ENCODE measurements at places on chromosomes 3 and 15.
A peak's percentile ranks its signal among the peaks of the same experiment; 100 is the strongest.

- no peak for DNase-seq
Observed at GRCh38 chr15:50066666-50067065, 52.4 kb downstream of the ATP8B4 start.

GRCh38 chr3:98657457-98657856 is 64.0 kb upstream of the CPOX start:
- DNase-seq, result peak; percentile 64

DNA sequence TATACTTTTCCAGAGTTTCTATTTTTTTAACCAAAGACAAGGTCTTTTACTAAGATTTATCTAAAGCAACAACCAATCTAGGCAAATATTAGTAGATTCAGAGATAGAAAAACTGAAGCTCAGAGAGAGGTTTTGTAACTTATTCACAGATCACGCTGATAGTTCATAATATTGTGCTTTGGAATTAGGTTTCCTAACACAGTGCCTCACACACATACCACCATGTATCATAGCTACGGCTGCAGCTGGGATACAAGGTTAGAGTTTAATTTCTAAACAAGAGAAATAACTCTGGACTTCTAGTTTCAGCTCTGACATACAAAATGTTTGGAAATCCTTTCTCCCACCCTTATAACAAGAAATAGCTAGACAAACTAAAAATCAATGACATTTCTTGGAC is 565.7 kb downstream of the PYDC2 start:
- DNase-seq, result no peak

DNA sequence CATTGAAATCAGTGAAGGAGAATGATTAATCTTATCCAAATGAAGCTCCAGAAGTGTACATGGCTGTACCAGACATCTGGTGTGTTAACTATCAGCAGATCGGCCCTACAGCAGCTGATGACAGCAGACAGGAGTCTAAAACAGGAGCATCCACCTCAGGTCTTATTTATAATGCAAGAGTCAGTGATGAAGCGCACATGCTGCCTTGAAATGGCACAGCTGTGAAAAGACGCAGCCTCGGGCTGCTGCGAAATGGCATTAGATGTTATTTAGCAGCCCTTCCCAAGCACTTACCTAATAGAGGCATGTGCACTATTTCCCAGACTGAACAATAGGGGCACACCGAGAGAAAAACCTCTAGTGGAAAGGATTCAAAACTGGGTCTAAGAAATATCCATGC is 472.3 kb upstream of the CBLB start:
- DNase-seq, result no peak

DNA sequence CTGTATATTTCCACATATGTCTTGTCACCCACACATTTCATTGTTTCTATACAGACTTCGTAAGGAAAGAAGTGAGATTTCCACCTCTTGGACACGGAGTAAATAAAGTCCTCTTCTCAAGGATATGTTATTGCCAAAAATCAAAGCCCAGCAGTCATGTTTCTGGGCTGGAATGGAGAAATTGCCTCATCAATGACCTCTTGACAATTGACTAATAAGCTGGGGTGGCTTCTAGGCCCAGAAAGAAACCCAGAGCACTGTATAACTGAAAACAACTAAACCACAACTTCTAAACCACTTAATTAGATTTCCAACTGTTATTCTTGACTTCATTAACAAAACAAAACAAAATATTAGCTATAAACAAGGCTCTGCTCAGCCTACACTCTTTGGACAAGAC is 56.4 kb upstream of the SLC24A5 start:
- no peak for DNase-seq

DNA sequence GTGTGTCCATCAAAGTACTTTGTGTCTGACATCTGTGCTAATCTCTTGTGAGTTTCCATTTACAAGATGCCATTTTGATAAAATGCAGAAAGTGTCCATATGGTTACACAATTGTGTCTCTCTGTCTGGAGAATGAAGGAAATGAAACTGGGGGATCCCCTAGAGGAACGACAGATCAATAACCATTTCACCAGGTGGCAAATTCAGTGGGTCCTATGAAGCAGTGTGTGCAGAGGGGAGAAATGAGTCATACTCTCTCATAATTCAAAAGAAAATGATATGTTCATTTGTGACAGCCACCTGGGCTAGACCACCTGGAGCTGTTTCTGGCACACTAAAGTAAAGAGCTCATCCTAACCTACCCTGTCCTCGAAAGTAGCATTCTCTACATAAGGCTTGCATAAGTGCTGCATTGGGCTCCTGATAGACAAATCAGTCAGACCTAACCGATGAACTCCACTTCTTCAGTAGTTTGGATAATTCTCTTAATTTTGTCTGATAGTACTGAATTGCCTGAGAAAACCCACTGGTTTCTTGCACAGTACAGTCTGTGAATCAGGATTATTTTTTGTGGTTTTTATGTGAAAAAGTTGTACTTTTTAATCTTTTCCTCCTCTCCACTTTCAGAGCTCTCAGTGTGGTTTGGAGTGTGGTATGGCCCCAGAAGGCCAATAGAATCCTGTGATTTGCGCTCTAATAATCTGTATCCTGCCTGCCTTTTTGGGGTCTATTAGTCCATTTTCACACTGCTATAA is 10.3 kb upstream of the CD47 start:
- DNase-seq, result peak; percentile 56

- peak; percentile 93 for DNase-seq
Observed at GRCh38 chr3:138594150-138594934, at the start of gene CEP70. TSS of gene CEP70 (minus strand) at chr3:138594260. CDS start at chr3:138572927, 21,333 bp downstream.

GRCh38 chr15:51708013-51708412 is 26.7 kb downstream of the SCG3 start:
- DNase-seq, result no peak

DNA sequence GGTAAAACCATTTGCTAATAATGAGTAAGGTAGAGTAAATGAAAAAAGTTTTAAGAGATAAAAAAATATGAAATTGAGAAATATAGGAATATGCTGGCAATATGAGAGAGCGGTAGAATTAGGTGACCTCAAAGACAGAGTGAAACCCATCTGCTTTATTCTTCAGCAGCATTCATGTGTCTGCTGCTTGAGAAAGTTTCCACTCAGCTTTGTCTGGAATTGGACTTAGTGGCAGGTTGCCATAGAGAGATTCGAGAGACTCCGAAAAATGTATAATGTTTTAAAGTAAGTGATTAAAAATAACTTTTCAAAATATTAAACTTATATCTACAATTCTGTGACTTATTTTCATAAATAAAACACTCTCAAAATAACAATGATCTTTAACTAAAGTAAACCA is 5.0 kb downstream of the SUCNR1 start:
- DNase-seq, result no peak

DNA sequence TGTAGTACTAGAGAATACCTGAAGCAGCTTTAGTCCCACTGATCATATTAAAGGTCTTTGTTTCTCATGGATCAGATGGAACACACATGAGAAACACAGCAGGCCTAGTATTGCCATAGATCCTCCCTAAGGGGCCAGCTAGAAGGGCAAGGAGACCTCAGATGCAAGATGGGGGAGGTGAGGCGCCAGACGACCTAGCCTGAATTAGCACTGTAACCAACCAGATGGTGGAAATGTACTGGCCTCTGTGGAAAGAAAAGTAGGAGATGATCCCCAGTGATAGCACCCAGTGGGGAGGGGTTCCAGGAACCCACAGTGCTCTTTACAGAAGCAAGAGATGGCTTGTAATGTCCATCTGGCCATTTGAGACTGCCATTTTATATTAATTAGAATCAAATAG is 138.2 kb upstream of the ZNF385D start:
- no peak for DNase-seq

All from activated CD8-positive, alpha-beta T cell treated with anti-CD3 and anti-CD28 coated beads, Interleukin-2, amount 10 ng/mL, durations not matched to agents 7 days and 5 days (primary cell).